Tibial nerve (tissue), 4 donors: ENCODE measurements at places on chromosomes 1 and 21.

- no peaks in the 10 kb centered on the region for H3K36me3 ChIP-seq
- no peak for DNase-seq
- H3K4me1 ChIP-seq, result no peaks in the 10 kb centered on the region
- no peak overlapping the region for H3K27ac ChIP-seq
Measured at GRCh38 chr21:14901482-14901958, 163.3 kb downstream of the NRIP1 start.

DNA sequence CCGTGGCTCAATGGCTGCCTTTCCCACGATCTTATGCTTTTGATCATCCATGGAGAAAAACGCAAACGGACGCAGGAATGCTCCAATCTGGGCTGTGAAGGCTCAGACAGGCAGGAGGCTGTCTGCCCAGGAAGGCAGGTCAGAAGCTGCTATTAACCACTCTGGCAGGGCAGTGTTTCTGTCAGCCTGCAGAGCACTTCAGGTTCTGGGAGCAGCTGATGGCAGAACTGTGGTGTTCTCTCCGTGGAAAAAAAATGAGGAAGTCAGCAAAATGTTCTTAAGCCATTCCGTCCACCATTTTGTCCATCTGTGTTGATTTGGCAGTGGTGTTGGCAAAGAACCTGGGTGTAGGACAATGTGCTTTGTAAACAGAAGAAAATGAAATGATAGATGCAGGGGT, 91.7 kb downstream of the SIM2 start:
- H3K27me3 ChIP-seq, result no peaks in the 10 kb centered on the region
- H3K4me1 ChIP-seq, result no peaks in the 10 kb centered on the region
- no peak overlapping the region for H3K27ac ChIP-seq
- no peaks in the 10 kb centered on the region for H3K36me3 ChIP-seq
- DNase-seq, result no peak

DNA sequence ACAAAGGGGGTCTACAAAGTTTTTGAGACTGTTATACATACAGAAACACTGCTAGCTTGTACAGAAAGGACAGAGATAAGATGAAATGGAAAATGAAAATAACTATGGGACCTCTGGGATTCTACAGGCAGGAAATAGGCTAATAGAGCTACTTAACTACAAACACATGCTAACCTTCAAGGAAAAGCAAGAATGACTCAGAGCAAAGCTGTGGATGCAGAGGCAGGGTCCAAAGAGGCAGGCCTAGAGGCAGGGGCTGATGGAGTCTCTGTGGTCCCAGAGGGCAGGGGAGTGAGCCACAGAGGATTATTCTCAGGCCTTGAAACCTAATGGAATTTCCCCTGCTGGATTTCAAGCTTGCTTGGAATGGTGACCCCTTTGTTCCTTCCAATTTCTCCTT, 18.7 kb upstream of the GOLT1A start:
- no peak overlapping the region for H3K4me3 ChIP-seq
- H3K4me1 ChIP-seq, result no peaks in the 10 kb centered on the region
- no peaks in the 10 kb centered on the region for H3K27me3 ChIP-seq
- peaks cover 8% of the 10 kb centered on the region for H3K36me3 ChIP-seq

DNA sequence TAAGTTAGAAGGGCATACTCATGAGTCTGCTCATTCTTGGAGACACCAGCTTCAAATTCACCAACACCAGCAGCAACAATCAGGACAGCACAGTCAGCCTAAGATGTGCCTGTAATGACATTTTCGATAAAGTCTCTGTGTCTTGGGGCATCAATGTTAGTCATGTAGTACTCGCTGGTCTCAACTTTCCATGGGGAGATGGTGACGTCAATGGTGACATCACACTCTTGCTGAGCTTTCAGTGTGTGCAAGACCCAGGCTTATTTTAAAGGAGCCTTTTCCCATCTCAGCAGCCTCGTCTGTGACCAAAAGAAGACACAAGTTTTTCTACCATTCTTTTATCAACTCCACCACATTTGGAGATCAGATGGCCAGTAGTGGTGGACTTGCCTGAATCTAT, 75.5 kb downstream of the SERINC2 start:
- no peak for DNase-seq
- no peaks in the 10 kb centered on the region for H3K27me3 ChIP-seq
- H3K4me1 ChIP-seq, result no peaks in the 10 kb centered on the region
- no peak overlapping the region for H3K27ac ChIP-seq
- no peak overlapping the region for H3K4me3 ChIP-seq
